ENCODE measurements at places on chromosomes 11 and 22.

DNA sequence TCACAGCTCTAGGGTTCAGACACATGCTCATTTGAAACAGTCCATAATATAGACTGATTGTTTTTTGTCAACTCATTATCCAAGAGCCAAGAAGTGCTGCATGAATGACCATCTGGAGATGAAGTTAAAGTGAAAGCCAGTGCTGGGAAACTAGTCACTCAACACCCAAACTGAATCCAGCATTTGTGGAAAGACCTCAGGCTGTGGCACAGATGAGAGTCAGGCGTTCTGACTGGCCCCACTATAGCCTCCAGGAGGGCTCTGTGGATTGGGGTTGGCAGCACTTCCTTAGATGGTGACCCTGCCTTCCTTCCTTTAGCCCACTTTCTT, 2.1 kb downstream of the FEZ1 start:
- DNase-seq: no peak

DNA sequence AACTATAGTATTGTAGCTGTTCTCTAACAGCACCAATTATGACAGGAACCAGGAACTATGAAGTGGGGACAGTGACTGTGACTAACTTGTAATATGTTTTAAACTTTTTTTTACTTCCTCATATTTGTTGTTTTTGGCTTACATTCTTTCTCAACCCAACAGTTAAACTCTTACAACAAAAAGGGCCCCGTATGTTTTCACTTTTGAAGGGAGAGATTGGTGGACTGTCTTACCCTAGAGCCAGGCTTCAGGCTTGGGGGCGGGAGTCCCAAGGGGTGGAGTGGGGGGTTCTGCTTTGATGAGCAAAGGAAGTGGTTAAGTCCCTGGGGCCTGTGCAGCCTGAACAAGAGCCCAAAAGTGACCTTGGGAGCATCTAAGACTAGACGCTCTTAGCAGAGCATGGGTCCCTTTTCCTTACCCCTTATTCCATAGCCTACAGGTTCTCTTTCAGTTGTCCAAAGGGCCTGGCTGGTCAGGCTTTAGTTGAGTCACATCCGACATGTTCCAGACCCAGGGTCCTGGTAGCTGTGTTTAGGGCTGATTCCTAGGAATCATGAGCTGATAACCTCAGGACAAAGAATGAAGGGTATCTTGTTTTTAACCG, 38.8 kb downstream of the STIM1 start:
- peak; percentile 23 for DNase-seq

DNA sequence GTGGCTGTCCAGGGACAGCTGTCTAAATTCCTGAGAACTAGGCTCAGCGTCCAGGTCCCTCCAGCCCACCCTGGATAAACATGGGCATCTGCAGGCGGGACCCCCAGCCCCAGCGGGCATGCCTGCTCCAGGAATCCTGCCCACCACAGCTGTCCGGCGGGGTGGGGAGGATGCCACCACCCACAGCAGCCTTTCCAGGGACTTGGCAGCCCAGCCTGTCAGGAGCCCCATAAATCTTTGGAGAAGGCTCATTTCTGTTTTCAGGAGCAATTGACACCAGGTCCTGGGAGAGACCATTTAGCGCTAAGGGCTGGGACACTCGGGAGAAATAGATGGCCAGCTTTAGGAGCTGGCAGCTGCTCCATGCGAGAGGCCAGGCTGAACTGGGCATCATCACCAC, 358.9 kb downstream of the CADM1 start:
- DNase-seq: no peak

DNA sequence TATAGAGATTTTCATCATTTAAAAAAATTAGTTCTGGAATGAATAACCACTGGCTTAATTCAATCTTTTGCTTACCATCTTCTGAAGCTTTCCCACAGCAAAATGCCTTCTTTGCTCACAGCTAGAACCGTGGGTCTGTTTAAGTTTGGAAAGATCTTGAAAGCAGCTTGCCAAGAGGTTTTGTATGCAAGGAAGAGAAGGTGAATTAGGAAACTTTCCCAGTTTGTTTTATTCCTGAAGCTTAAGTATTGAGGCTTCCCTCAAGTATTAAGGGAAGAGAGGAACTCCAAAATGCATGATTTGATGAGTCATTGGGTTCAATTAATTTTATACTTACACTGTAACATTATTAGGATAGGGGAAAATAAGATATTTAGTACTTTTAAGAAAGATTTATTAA, 1.9 kb upstream of the ARHGEF12 start:
- DNase-seq: no peak
